NCI-H1436 treated with DMSO at 0.1 percent for 48 hours (cell line): ENCODE measurements at places on chromosomes 3 and 15.

DNA sequence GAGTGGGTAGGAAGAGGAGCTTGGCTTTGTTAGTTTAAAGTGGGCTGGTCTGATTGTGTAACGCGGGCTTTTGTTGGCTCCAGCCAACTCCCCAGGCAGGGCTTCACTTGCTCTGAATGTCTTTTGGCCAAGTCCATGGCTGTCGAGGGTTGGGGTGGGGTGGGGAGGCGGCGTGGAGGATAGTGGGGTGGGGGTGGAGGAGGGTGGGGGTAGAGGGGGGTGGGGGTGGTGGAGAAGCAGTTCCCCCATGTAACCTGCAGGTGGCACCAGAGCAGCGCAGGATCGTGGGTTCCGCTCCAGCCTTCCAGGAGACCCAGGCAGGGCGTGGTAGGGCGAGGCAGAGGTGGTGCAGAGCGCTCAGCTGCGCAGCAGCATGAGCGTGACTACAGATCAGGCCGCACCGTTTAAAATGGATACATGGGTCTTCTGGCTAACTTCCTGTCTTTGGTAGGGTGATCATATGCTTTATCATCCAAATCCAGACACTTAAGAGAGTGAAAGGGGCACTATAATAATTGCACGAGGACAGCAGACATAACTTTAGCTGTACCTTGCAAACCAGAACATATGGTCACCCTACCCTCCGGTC lies 28.3 kb downstream of the GOLGA6A start:
- DNase-seq = peak; percentile 20

DNA sequence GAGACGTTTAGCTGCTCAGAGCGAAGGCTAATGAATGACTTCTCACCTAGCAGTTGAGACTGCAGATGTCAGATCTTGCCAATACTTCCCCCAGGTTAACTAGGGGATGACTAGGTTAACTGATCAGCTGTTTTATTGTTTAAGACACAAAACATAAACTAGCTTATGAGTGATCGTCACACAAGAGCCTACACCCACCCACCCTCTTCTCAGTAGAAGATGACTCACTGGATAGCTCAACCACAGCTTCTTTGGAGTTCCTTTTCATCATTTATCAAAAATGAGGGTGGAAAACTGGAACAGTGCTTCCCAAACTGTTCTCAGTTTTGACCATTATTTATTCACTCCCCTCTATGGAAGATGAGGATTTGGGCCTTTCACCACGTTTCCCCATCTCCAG lies 25.2 kb downstream of the GASK1A start:
- no peak for DNase-seq

GRCh38 chr3:8838234-8838633 lies 68.8 kb upstream of the OXTR start:
- DNase-seq = no peak

DNA sequence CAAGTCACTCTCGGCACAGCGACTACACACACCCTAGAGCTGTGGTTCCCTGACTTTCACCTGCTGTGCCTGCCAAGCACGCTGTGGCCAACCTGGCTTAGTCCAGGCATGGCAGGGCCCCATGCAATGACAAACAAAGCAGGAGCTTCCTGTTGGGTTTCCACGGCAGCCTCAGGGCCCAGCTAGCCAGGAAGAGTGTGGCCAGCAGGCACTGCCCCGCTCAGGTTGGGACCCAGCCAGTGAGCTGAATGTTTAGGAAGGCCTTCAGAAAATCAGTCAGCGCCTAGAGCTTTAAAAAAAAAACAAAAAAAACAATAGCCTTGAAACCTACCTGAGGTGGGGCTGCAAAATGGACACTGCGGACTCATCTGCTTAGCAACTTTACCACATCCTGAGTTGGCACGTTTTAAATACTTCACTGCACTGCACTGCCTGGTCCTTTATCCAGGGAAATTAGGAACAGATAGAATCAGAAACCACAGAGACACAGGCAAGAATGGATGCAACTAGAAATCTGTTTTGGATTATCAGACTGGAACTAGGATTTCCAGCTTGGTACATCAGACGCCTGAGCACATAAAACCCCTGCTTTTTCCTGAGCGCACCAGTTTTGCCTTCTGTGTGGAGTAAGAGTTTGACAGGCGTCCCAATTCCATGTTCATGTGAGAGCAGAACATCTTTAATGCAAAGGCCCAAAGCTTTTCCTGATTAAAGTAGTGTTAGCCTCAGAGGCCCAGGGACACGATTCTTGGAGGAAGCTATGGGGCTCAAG lies 36.2 kb upstream of the LDHAL6B start:
- DNase-seq = no peak

DNA sequence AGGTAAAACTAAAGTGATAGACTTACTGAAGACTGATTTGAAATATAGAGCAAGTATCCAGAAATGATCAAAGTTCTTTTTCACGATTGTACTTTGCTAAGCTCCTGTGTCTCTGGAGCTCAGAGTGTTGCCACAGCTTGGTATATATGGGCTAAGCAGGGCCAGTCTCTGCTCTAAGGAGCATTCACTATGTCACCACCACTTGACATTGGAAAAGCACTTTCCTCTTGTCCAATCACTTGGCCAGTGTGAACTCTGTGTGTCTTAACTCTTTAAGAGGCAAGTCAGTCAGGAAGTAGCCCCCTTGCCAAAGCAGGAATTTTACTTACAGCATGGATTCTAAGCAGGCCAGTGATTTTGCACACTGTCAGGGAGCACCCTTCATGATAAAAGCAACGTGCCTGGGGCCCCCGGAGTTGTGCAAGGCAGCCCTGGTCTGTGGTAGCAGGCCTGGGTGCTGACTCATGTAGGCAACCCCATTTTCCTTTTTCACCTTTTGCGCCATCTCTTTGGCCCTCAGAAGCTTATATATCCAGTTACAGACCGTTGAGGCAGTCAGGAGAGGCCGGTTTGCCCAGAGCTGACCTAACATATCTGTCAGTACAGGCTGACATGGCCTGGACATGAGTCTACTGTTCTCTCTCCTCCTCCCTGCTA lies 73.0 kb downstream of the HCN4 start:
- DNase-seq = no peak

- no peak for DNase-seq
Observed at GRCh38 chr3:134079111-134079547, 49.4 kb upstream of the SLCO2A1 start.
